ENCODE measurements at places on chromosomes 2 and 18.

DNA sequence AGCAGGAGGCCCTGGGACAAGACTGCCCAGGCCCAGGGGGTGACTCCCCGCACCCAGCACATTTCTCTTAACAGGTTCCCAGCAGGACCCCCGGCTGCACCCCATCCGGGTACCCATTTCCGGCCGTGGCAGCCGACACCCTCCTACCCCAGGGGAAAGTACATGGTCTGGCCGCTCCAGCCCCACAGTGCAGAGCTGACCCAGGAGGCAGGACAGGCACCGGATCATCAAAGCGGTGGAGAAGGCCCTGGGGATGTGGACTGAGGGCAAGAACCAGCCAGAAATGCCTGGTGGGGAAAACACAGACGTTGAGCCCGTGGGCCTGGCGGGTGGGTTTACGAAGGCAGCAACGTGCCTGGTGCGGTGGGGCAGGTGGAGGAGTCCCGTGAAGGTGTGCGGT, 79.5 kb upstream of the GPC1 start:
- DNase-seq = no peak

DNA sequence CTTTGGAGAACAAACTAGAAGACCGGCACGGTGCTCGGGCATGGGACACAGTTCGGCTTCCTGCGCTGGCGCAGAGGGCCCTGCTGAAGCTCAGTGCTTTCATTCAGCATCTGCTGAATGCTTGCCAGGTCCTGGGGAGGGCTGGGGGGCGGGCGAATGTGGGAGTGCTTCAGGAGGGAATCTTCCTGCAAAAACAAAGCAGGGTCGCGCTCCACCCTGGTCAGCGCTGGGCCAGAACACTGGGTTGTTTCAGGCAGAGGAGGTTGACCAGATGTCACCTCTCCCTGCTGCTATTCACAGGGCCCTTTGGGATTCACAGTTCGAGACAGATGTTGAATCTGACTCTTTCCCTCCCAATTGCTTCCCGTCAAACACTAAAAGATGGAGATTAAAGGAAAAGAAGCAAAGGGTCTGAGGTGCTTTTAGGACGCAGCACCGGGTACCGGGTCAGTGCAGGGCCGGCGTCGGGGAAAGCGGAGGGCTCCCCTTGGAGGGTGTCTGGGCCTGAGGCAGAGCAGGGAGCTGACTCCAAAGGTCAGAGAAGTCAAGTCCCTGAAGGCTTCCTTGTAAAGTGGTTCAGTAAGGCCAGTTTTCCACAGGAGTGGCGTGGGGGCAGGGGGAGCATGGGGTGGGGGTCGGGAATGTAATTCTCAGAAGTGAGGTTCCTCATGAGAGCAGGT, 82.1 kb upstream of the PXDN start:
- DNase-seq = no peak

- no peak for DNase-seq
Observed at GRCh38 chr2:46131-46470, 204 bp downstream of the FAM110C start.

GRCh38 chr2:191521608-191522208, 156.2 kb upstream of the NABP1 start:
- DNase-seq = peak; percentile 61

DNA sequence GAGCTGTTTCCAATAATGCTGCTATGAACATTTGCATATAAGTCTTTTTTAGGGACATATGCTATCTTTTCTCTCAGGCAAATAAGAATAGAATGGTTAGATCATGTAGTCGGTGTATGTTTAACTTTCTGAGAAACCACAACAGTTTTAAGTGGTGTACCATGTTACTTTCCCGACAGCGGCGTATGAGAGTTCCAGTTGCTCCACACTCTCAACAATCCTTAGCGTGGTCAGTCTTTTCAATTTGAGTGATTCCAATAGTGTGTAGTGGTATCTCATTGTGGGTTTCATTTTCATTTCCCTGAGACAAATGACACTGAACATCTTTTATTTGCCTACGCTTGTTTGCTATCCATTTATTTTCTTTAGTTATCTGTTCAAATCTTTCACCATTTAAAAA, 149.5 kb downstream of the ACOXL start:
- DNase-seq = no peak

DNA sequence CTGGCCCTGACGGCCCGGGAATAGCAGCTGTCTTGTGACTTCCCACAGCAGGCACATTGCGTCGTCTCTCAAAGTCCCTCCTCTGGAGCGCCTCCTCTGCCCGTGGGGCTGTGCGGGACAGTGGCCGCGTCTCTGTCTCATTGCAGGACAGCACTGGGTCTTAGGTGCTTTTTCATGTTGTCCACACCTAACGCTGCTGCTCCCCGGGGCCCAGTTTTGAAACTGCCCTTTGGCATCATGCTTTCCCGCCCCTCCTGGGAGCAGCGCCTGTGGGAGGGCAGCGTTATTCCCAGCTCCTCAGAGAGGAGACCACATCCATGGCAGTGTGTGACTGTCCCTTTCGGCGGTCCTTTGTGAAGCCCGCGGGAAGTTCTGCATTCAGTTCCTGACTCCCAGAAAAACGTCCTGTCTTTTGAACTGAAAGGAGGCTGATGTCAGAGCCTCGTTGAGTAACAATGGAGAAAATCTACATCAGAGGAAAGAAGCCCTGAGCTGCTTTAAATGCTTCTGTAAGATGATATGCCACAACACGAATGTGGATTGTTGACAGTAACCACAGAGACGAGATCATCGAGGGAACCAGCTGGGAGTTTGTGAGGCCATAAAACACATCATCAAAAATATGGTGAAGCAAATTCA, 226.0 kb downstream of the FAM210A start:
- DNase-seq = peak; percentile 29

DNA sequence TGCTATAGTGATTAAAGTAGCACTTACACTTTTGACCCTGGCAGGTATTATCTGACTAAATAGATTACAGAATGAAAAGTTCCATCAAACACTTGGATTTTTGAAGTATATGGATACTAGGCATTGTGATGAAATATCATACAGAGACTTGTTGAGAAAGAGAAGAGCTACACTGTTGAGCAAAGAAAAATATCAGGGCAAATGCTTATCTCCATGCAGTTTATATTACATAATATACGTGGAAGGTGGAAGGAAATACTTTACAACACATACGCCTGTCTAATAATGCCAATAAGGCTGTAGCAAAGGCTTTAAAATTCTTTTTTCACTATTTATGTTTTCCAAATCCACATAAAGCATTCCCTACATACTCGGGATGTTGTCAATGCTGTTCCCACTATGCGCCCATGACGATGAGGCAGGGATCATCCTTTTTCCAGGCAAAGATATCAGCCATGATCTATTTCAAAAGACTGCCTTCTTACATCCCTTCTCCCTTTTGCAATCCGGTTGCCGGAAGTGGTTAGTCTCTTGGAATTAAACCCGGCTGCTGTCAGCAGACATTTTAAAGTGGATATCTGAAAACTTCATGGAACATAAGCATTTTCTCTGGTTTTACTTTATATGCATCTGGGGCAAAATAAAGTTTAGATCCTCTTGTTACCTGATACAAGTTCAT, 92.6 kb upstream of the ITGA4 start:
- DNase-seq = no peak

- no peak for DNase-seq
Observed at GRCh38 chr2:69546646-69547045, 96.9 kb downstream of the AAK1 start.

DNA sequence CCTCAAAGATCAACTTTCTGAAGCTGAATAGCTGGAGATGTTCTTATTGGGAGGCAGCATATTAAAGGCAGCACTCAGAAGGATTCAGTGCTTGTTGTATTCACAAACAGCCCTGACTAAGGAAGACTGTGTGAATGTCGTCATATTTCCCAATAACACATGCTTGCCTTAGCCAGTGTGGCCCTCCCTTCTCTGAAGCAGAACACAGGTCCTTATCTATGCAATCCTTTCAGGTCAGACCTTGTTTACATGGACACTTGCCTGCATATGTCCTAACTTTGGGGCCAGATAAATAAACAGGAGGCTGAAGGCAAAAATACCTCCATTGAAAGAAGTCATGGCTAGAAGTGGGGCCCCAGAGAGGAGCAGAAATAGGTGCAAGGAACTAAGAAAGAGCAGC, 97.2 kb downstream of the SLC4A3 start:
- DNase-seq = no peak

- DNase-seq = peak; percentile 66
Observed at GRCh38 chr18:74896390-74896991, 298.8 kb downstream of the ZNF407 start.

DNA sequence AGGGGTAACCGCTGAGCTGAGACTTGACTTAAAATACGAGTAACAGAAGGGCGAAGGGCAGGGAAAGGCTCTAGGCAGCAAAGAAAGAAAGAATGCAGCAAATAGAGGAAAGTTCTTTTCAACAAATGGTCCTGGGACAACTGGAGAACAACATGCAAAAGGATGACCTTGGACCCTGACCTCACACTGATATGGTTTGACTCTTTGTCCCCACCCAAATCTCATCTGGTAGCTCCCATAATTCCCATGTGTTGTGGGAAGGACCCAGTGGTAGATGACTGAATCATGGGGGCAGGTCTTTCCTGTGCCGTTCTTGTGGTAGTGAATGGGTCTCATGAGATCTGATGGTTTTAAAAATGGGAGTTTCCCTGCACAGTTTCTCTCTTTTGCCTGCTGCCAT, 33.9 kb downstream of the ST3GAL5 start:
- DNase-seq = no peak

- DNase-seq = peak; percentile 75
Observed at GRCh38 chr18:50079571-50080295, 115.2 kb downstream of the MYO5B start.

GRCh38 chr2:111628221-111628620, 255.8 kb downstream of the ANAPC1 start:
- no peak for DNase-seq

DNA sequence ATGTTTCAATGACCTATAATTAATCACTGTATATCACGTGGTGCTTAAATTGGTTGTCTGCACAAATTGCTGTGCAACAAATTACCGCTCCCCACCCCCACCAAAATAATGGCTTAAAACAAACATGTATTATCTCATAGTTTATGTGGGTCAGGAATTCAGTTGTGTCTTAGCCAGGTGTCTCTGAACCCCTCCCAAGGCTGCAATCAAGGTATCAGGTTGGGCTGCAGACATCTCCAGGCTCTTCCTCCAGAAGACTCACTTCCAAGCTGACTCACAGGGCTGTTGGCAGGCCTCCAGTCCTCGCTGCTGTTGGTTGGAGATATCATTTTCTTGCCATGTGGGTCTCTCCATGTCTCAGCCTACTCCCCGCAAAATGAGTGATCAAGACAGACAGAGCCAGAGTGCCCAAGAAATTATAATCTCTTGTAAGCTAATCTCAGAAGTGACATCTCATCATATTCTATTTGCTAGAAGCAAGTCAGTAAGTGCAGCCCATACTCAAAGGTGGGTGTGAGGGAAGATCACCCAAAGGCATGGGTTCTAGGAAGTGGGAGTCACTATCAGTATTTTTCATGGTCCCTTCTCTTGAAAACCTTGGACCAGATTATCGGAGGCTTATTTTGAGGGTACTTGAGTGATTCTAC, 38.4 kb downstream of the SPC25 start:
- DNase-seq = no peak

GRCh38 chr2:2492800-2493199, 161.7 kb upstream of the MYT1L start:
- no peak for DNase-seq

DNA sequence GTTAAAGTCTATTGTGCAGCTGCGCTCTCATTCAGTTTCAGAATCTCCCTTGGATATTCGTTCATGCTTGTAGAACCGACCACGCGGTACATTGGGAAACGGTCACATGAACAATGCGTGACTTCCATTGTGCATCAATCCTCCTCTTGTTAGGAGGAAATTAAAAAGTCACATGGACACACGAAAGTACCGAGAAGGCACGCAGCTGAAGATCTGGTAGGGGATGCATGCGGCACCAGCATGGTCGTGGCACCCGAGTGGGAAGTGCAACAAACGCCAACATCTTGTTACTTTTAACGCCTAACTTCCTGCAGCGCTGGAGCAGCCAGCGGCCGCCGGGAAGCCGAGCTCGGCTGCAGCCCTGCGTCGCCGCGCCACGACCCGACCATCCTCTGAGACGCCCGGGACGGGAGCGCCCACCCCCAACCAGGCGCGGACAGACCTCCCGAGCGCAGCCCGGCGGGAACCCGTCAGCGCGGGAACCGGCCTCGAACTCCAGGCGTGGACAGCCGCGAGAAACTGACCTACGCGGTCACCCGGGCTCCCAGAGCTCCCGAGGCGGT, 412 bp downstream of the OSBPL1A start:
- peak; percentile 97 for DNase-seq

DNA sequence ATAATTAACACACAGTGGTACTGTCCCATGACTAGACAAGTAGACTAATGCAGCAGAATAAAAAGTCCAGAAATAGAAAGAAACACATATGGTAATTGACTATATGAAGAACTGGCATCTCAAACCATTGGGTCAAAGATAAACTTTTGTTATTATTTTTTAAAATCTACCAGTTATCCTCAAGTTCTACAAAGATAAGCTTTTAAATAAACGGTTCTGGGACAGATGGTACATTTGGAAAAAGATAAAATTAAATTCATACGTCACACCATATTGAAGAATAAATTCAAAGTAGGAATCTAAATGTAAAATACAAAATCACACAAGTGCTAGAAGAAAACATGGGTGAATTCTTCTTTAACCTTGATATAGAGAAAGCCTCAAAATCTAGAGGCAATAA, 37.6 kb upstream of the PLEKHM3 start:
- no peak for DNase-seq

DNA sequence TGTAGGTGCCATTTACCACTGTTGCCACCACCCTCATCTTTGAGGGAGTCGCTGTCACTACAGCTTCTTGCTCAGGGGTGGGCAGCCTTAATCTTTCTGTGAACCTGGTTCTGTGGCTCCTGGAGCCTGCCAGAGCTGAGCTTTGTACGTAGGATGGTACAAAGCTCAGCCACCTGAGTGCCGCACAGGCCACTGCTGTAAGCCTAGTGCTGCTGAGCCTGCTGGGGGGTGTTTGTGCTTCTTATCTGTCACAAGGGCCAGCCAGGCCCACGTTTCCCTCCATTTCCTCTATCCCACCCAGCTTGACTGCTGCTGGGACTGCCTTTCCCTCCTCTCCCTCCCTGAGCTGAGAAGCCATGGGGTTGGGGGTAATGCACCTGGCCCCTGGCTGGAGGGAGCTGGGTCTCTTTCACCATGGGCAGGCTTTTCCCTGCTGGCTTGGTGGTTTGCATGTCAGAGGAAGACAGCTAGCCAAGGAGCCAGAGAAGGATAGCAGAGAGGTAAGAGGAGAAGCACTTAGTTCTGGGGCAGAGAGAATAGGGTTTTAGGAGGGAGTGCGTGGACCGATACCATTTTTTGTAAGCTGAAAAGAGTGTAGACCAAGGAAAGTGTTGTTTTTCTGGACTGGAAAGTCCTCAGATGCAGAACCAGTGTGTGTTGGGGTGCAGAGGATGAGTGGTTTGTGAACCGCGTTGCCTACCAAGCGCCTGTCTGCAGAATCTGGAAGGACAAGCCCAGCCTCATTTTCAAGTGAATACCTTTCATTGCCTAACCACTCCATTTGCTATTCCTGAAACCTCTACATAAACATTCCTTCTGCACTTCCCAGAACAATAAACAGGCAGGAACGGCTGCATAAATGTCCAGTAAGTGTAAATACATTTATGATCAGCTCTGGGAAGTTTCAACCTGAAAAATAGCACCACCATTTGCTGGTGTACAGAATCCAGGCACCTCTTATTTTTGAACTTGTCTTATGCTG, 45.1 kb upstream of the FHL2 start:
- DNase-seq = no peak

- DNase-seq = no peak
Observed at GRCh38 chr2:48852938-48853337, 97.4 kb upstream of the LHCGR start.
